ENCODE measurements at places on chromosomes 12 and 14.

DNA sequence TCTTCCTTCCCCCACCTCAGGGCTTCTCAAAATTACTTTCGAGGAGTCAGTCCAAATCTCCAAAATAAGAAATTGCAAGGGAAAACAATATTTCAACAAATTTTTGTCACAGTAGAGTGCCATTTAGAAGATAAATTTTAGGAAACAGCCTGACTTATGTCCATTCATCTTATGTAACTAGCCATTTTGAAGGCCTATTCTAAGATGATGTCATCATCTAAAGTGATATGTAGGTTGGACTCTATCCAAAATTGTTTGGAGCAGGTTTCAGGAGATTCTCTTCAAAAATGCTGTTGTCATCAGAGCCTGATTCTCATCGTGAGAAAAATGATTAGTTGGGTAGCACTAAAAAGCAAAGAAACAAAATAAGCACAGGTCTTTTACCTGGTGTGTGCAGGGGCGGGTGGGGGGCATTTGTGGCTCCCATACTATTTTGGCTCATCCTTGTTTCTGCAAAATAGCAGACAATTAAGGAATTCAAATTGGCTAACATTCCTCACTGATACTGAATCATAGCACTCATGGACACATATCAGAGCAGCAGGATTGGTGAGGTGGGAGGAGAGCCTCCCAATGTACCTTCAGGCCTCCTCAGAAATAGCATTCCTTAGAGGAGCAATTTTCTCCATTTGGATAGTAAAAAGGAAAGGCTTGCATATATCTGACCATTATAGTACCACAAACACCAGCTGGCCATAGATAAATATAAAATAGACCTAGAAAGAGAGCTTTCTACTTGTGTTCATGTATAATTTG lies 360.9 kb upstream of the NAV3 start:
- DNase-seq = no peak

DNA sequence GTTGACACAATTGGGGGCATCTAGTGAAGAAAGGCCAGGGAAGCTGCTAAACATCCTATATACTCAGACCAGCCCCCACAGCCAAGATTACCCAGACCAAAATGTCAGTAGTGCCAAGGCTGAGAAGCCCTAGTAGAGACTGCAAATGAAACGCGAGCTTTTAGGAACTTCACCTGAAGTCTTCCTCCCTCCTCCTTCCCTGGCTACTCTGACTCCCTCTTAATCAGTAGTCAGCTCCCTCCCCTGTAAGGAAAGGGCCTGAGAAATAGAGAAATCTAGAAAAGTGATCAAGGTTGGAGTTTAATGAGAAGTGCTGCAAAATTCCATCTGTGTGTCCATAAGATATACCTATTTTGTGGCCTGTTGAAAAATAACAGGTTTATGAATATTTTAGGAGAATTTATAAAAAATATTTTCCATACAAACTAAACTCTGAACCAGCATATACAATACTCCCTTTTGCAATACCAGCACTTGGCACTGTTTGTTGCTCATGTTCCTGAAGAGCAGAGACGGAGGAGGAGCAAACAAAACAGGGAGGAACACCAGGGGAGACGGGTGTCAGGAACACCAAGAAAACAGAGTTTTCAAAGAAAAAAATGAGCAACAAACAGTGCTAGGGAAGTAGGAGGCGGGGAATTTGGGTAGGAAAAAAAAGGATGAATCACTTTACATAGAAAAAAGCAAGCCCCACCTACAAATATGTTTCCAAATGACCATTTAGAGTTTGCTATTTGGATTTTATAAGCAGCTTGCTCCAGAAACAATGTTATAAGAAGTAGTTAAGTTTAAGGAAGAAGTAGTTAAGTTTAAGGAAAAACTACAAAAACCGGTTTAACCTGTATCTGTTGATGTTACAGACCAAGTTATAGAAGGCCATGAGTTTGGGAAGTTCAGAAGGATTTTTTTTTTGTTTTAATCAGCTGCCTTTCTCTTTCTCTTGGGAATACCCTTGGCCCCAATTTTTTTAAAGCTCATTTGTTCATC lies 282.1 kb upstream of the GRIP1 start:
- no peak for DNase-seq

GRCh38 chr12:3204143-3204542 lies 127.0 kb downstream of the TSPAN9 start:
- DNase-seq = no peak

DNA sequence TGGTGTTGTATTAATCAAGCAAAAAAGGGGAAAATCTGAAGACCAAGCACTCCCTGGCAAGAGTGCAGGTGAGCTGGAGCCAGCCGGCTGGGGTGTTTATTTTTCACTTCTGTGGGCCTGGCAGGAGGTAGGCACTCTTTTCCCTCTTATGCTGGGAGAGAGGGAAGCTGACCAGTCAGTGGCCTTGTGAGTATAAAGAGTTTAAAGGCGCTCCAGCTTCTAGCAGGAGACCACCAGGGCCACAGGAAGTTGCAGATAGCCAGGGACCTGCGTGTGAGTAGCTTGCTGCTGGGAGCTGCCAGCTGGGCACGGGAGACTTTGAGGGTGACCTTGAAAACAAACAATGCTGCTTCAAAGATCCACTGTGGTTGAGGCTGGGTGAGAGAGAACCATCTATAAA lies 217.4 kb upstream of the PWP1 start:
- DNase-seq = no peak

Data from natural killer cell (primary cell).